ENCODE measurements at places on chromosomes 5 and 9.

DNA sequence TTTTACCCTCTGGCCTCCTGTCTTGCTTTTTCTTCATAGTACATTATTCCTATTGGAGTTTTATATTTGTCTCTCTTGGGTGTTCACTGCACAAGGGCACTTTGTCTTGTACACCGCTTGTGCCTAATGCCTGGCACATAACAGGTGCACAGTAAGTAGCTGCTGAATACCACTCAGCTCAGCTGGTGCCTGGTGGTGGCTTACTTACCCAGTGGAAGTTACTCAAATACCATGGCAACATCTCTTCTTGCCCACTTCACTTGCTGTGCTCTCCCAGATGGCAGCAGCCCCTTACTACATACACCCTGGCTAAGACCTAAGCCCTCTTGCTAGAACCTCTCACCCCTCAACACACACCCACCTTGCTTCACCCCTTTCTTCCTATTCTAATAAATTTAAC is 11.3 kb upstream of the SKP1 start:
- DNase-seq = no peak

DNA sequence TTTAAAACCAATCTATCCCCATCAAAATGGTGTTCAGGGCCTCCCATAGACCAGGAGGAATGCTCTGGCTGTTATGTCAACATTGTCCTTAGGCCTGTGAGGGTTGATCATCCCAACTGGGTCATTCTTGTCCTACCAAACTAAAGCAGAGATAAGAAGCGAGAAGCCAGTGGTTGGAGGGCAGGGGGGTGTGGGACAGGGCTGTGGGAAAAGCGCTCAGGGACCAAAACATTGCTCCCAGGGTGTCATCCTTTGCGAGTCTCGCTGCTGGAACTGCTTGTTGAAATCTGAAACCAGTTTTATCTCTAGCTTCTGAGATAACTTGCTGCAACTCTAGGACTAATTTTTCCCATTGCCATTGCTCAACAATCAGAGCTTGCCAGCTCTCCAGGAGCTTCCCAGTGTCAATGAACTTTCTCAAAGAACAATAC is 48.1 kb downstream of the SPATA31C2 start:
- DNase-seq = no peak

GRCh38 chr5:174328631-174329299 is 283.3 kb downstream of the NSG2 start:
- no peak for DNase-seq

- DNase-seq = no peak
Observed at GRCh38 chr5:164869325-164869724, 1363.9 kb downstream of the MAT2B start.

GRCh38 chr9:123922911-123923310 is 7.0 kb downstream of the DENND1A start:
- DNase-seq = no peak

GRCh38 chr5:77139001-77139400 is 51.9 kb upstream of the ZBED3 start:
- no peak for DNase-seq

DNA sequence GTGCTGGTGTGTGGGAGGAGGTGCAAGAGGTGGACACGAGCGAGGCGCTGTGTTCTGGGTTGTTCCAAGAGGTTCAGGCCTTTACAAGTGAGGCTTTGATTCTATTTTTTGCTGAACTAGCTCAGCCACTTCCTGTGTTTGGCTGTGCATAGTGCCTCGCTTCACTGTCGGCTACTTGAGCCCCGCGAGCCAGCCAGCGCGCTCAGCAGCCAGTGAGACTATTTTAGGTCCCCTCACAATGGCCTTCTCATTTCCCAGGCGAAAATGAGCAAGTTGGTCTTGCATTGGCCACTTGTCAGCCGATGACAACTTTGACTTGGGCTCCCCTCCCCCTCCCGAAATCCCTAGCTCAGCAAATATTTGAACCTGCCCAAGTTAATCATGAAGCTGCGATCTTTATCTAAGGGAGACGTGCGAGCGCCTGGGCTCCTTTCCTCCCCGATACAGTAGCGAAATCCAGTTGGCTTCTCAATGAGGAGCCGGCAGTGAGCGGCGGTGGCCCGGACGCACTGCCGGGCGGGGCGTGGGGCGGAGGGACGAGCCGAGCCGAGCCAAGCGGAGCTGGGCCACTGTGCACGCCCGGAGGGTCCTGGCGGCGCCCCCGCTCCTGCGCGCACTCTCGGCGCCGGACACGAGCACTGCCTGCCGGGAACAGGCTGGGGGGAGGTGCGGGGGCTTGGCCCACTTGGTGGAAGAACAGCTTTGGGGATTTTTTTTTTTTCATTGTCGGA is 72.6 kb downstream of the PIK3R1 start:
- peak; percentile 41 for DNase-seq

- DNase-seq = no peak
Observed at GRCh38 chr9:38641985-38642864, 21.8 kb upstream of the ANKRD18A start.

DNA sequence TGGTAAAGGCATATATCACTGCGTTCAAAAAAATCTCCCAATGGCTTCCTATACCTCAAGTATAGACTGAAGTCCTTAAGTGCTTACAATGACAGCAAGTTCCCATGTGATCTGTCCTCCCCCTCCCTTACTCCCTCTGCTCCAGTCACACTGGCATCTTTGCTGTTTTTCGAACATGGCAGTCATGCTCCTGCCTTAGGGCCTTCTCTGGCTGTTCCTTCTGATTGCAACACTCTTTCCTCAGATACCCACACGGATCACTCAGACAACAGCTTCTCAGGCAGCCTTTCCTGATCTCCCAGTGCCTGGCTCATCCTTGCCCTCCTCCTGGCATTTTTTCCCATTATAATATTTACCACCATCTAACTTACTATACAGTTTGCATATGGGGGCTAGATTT is 232.8 kb downstream of the ARHGEF28 start:
- no peak for DNase-seq

GRCh38 chr9:114608525-114608796 is 2.6 kb upstream of the TMEM268 start:
- DNase-seq = no peak

DNA sequence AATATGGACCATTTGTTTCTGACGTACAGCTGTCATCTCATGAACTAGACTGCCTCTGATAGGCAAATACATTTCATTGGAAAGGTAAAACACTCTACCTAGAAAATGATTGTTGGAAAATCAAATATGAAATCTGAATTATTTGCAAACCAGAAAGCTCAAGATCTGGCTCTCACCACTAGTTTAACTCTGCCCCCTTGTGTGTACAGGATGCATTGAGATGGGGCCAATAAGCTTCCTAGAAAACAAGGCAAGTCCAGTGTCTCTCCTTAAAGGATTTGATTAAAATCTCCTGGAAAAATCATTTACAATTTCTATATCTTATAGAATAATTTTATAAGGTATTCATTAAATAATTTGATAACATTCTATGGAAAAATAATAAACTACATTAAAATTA is 311.9 kb upstream of the ANKH start:
- no peak for DNase-seq

- no peak for DNase-seq
Observed at GRCh38 chr9:16455842-16456241, 414.6 kb downstream of the BNC2 start.

Measured in CD14-positive monocyte (primary cell).